ENCODE measurements at places on chromosomes 16 and 17.

DNA sequence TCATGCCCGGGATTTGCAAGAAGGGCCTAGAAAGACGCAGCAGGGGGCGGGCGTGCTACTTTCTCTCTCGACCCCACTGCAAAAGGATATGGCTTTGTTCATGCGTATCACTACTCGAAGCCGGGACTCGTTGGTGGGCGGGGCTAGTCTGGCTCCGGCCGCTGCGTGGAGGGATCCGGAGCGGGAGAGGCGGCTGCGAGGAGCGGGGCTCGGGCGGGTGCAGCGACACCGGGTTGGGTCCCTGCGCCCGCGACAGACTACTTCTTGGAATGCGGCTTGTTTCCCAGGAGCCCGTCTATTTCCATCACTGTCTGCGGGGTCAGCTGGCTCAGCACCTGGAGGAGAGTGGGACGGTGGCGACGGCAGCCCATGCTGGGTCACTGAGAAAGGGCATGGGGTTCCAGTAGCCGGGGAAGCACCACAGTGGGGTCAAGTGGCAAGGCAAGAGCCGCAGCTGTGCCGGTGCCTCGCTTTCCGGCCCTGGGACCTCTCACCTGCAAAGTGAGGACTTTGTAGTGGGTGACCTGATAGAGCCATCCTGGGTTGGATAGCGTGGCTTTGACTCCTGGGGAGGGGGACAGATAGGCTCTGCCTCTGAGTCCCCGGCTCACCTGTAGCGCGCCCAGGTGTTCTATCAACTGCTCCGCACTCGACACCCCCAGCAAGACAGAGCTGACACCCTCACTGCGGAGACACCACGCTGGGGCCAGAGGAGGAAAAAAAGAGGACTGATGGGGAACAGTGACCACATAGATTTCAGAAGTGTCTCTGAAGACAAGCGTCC, 6.6 kb downstream of the KCNAB3 start:
- DNase-seq: peak; percentile 69

- no peak for DNase-seq
These were observed 187.5 kb upstream of the ZNF469 start for GRCh38 chr16:88195269-88195705.

GRCh38 chr17:82278786-82279391, 5.4 kb upstream of the CSNK1D start:
- DNase-seq: no peak

DNA sequence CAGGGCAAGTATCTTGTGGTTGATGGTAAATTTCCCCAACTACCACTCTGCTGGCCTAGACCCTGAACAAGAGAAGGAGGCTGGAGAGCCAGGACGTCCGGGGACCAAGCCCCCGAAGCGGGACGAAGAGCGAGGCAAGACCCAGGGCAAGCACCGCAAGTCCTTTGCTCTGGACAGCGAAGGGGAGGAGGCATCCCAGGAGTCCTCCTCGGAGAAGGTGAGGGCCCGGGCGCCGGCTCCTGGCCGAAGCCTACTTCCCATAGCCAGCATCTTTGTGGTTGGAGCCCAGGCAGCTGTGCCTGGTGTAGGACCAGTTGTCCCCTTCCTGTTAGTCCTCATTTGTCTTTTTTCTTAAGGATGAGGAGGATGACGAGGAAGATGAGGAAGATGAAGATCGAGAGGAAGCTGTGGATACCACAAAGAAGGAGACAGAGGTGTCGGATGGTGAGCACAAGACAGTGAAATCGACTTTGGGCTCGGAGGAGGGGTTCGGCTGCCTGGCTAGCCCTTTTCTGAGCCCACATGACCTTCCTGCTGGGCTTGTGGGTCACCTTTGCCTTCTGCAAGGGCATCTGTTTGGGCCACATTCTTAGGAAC, 11.8 kb downstream of the SETD1A start:
- DNase-seq: no peak

DNA sequence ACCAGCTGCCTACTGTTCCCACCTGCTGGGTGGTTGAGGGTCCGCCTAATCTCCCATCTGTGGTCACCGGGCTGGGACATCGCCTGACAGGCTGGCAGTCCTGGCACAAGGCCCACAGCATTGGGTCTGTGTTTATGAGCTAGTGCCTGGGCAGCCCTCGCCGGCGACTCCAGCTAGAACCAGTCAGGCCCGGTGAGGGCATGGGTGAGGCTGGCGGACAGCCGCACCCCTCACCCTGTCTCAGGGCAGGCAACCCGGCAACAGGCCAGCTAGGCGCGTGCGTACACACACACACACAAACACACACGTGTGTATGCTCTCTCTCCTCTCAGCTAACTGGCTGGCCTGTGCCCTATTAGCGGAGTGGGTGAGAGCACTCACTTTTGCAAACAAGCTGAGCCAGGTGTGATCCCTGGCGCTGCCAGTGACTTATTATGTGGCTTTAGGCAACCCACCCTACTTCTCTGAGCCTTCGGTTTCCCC, 10.4 kb downstream of the HSD11B2 start:
- no peak for DNase-seq
